Stromal cell of bone marrow (primary cell): ENCODE measurements at places on chromosomes 11 and 22.

DNA sequence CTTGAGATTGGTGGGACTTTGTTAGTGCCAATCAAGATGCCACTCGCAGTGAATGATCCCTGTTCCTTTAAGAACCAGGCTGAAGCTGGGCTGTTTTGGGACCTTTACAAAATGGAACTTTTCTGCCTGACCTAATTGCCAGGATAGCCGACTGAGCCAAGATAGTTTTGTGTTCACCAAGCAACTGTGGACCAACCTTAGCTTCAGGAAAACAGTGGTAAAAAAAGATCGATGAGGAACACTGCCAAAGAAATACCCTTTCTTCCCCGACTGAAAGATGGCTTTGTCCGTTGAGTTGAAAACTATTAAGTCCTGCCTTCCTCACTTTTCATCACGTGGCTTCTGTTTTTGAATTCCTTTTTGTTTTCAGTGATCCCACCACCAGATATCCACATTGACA, 157.9 kb upstream of the SORL1-AS1 start:
- no peak for DNase-seq

DNA sequence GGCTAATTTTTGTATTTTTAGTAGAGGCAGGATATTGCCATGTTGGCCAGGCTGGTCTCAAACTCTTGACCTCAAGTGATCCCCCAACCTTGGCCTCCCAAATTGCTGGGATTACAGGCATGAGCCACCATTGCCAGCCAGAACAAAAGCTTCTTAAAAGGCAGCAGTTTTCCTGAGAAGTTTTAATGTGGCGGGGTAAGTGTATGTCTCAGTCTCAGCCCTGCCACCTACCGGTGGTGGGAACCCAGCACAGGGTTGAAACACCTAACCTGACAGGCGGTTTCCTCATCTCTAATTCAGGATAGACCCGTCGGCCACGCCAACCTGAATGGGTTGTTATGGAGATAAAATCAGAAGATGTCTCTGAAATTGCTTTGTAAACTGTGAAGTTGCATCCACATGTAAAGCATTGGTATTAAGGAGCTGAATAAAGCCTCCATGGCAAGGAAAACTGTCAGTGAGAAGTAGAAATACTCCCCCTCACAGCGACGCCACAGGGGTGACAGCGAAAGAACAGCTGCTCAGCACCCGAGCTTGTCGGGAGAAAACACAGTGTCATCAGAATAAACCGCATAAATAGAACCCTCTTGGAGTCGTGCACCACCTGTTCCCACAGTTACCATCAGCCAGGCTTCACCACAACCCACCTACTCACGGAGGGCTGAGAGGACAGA, 165.9 kb upstream of the NCAM1 start:
- DNase-seq = no peak

DNA sequence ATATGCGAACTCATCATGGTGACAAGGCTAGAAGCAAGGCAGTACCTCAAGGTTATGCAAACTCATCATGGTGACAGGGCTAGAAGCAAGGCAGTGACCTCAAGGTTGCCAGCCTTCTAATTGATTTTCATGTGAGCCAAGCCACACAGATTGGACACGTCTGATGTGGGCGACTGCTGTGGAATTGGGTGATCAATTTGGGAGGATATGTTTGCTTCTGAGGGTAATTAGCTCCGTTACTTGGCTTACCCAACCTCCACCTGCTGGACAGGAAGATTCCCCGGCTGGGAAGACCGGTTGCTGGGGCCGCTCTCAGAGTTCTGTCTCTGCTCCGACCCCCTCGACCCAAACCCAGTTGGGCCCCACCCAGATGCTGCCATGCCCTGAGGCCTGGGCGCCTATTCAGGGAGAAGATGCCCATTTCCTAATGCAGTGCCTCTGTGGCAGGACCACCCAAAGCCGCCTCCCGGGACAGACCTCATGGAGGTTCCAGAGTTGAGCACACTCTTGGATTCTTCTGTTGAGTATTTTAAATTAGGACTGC, 69.9 kb upstream of the SHANK2 start:
- no peak for DNase-seq

- no peak for DNase-seq
Observed at GRCh38 chr11:114386131-114386530, 14.2 kb downstream of the C11orf71 start.

GRCh38 chr11:16040151-16040550, 316.2 kb downstream of the SOX6 start:
- DNase-seq = no peak

DNA sequence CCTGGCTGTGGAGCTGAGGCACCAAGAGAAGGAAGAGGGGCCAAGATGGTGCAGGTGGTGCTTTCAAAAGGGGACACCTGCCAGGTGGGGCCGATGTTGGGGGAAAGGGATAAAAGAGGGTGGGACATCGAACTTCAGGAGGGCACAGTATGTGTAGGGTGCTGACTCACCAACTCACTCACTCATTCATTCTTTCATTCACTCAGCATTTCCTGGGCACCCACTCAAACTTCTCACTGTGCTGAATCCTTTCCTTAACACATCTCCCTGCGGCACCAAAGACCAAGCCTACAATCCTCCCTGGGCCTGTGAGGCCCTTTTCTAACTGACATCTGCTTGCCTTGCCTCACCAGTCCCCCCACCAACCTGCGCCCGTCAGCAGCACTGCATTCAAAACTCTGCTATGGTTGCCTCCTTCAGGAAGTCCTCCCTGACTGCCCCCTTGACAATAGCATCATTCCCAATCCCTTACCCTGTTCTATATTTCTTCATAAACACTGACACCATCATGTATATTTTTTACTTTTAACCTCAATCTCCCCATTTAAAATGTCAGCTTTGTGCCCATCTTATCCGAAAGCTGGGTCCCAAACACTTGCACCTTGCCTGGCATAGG, 246.6 kb downstream of the MN1 start:
- DNase-seq = no peak

DNA sequence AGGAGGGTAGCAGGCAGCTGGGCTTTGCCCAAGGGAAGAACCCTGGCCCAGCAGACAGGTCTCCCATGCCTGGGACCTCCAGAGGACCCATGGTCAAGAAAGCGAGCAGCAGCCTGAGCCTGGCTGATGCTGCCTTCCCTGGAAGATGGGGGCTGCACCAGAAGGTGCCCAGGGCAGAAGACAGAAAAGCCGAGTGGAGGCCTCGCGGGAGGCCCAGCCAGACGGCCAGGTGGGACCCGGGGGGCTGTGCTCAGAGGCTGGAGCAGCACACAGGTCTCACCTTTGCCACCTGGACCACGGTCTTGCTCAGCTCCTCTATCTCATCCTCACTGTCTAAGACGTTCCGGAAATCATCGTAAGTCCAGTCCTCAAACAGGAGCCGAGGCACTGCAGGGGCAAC, 10.9 kb downstream of the CHID1 start:
- DNase-seq = no peak

- DNase-seq = no peak
Observed at GRCh38 chr11:121451178-121451985, 732 bp upstream of the SORL1 start.

DNA sequence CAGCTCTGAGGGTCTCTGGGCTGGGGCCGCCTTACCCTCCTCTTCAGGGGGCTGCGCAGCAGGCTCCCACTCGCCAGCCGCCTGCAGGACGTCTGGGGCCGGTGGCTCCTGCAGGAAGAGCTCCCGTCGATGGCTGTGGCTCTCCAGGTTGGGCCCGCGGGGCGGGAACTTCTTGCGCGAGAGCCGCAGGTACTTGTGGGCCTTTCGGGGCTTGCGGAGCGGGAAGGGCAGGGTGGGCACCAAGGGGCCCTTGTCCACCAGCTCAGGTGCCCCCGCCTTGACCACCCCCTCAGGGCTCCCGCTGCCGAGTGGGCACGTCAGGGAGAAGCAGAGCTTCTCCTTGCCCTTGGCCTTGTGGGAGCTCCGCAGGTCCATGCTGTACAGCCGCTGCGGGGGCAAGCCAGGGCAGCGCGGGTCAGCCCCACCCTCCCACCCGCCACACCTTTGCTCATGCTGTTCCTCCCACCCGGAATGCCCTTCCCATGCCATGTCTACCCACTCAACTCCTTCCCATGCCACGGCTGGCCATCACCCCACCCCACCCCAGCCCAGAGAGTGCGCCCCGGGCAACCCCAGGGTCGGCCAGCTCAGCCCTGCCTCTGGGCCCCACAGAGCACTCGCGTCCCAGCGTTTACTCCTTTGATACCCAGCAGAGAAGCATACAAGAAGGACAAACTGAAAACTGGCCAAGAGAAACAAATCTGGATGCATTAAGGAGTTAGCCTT, 18.0 kb downstream of the CBX7 start:
- DNase-seq = no peak

DNA sequence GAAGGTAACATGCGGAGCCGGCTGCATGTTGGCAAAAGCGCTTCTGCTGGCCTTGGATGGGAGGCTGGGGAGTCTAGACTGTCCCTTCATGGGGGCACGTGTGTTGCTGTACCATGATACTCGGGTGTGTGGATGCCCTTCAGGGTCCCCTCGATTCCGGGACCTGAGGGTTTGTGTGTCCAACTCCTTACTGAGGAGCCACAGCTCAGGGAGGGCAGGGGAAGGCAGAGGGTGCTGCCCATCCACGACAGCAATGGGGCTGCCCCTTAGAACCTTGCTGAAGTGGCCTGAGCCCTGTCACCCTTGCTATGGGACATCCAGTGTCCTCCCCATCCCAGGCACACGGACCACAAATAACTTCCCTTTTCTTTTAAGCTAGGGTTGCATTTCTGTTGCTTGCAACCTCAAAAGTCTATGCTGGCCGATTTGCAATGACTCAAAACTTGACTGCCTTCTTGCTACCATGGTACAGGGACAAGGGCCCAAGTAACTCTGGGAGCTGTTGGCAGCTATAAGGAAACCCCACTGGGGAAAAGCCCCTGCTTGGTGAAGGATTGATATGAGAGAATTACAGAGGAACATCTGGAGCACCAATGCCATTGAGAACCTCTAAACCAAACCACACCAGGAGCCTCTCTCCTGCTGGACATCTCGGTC, 43.8 kb downstream of the RTL6 start:
- DNase-seq = no peak

DNA sequence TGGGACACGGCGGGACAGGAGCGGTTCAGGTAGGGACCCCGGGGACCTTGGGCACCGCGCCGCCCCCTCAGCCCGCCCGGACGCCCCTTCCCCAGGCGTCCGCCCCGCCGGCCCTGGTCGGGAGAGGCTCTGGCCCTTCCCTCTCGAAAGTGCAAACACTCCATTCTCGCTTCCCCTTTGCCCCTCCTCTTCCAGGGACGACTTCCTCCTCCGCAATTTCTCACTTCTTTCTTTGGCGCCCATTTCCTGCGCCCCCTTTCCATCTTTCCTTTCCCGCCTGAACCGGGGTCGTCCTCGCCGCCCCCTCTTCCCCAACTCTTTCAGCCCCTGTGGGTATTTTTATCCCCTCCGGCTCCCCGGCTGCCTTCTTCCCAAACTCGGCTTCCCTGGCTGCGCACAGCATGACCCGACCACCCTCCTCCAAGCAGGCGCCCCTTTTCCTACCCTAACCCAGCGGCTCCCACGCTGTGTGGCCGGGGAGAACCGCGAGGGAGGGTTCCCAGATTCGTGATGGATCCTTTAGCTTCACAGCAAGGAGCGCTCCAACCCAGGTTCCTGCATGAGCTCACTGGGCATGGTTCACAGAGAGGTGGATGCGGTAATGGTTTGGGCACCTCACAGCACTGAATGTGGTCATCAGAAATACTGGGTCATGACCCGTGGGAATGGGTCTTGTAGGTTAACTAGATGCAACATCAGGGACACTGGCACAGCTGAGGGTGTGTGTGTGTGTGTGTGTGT, 689 bp downstream of the RAB39A start:
- DNase-seq = no peak

- peak; percentile 5 for DNase-seq
Observed at GRCh38 chr22:19631899-19632667, 82.2 kb upstream of the SEPTIN5 start.

DNA sequence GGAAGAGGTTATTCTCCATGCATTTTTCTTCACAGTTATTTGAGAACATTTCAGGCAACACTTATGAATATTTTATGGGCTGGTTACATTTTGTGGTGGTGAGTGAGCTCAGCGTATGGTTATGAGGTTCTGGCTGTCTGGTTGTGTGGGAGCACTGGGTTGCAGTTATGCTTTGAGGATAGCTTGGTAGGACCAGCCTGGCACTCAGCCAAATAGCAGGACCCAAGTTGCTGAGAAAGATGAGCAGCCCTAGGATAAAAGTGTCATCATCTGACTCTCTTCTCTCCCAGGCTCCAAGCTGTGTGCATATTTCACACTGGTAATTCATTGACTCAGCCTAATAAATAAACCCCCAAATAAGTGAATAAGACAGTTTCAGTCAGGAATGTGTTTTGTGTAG, 8.1 kb upstream of the SRSF8 start:
- no peak for DNase-seq

DNA sequence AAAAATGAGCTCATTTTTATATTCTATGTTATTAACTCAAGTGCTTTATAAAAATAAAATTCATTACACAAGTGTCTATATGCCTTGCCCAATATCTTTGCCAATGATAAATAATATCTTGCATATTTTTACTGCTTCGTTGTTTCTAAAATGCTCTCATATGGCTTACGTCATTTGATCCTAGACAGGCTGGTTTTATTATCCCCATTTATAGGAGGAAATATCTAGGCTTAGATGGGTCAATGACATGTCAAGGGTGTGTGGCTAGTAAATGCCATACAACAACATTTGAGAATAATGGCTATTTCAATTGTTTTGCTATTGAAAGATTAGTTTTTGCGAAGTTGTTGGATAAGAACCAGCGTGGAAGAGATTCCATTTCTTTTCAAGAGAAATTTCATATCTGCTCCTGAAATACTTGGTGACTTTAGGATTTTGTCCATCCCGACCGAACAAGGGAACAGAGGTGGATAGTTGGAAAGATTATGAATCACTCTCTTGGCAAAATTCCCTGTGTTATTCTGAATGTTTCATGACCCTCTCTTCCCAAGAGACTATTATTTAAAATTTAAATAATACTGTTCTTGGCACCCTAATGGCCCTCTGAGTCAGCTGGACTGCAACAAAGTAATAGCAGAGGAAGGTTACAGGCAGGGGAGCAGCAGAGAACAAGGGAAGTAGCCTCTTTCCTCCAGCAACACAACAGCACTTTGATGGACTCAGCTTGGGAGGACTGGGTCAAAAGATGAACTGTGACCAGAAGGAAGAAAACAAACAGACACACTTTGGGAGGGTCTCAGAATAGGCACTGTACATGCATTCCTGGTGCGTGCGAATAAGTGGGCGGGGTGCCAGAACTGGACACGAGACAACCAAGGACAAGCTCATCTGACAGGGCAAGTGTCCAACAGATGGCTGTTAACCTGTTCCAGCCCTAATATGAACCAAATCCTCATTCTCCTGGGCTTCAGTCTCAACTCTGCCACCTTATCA, 94.5 kb downstream of the ME3 start:
- peak; percentile 92 for DNase-seq

GRCh38 chr22:30526656-30527055, 19.9 kb downstream of the SEC14L6 start:
- no peak for DNase-seq

GRCh38 chr22:28047740-28048139, 128.7 kb upstream of the PITPNB start:
- DNase-seq = no peak
